ENCODE measurements at places on chromosomes 3 and 15.

- no peak for DNase-seq
Observed at GRCh38 chr15:85047271-85047948, 65.8 kb downstream of the PDE8A start.

- no peak for DNase-seq
Observed at GRCh38 chr15:69704700-69705099, 252.1 kb downstream of the RPLP1 start.

DNA sequence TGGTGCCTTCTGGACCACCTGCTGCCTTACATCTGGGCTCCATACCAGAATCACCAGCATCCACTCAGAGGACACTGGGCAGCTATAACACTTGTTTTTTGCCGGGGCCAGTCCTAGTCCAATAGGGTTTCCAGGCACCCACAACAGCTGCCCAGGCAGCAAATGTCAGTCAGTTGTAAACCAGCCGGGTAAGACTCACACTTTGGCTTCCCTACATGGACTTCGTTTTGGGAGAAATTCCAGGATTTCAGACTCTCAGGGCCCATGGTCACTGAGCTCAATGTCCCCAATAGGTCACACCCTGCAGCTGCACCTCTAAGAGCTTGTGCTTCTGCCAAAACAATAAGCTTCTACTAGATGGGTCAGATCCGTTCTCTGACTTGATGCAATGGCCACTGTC, 83.8 kb downstream of the FAM174B start:
- no peak for DNase-seq

DNA sequence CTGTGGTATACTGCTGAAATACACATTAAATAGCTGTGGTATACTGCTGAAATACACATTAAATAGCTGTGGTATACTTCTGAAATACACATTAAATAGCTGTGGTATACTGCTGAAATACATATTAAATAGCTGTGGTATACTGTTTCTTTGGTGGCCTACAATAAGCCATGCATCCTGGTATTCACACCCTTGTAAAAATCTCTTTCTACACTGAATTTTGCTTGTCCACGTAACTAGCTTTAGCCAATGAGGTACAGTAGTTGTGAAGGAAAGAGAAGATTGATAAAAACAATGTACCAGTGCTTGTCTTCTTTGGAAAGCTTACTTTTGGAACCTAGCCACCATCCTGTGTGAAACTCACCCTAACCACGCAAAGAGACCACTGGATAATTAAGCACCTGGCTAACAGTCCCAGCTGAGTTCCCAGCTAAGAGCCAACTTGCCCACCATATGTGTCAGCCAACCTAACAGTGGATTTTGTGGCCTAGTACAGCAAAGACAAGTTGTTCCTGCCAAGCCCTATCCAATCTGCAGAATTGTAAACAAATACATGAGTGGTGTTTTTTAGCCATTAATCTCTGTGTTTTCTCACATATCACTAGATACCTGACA, 103.4 kb upstream of the MELTF start:
- DNase-seq, result no peak

GRCh38 chr3:143896486-143896885, 48.2 kb upstream of the SLC9A9 start:
- no peak for DNase-seq

DNA sequence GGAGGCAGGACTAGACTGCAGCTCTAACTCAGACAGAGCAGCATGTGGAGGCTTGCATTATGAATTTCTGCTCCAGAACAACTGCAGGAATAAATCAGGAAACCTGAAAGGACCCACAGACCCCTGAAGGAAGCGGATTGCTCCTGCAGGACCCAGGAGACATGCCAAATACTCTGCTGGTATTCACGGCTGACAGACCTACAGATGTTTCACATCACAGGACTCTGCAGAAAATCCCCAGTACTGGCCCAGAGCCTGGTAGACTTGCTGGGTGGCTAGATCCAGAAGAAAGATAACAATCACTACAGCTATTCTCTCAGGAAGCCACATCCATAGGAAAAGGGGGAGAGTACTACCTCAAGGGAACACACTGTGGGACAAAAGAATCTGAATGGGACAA, 942.1 kb downstream of the AGBL1 start:
- no peak for DNase-seq

- DNase-seq, result no peak
Observed at GRCh38 chr3:134544316-134544715, 58.5 kb downstream of the CEP63 start.

GRCh38 chr3:195172039-195172684, 98.8 kb downstream of the XXYLT1 start:
- DNase-seq, result no peak

GRCh38 chr3:58307639-58308215, 1.4 kb downstream of the HTD2 start:
- no peak for DNase-seq

DNA sequence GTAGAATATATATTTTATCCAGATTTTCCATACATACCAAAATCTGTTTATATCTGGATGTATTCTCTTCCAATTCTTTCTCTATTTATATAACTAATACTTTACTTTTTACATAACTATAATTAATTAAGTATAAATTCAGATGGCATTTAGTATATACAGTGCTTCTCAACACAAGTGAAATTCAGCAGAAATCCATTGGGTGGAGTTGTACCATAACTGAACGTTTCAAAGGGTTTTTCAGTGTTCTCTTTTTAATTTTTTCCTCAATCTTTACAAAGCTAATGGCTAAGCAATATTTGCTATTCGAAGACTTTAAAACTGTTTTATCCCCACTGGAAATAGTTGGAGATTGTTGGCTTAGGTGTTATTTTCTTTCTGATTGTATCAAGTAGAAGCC, 13.9 kb upstream of the ZBBX start:
- DNase-seq, result no peak

DNA sequence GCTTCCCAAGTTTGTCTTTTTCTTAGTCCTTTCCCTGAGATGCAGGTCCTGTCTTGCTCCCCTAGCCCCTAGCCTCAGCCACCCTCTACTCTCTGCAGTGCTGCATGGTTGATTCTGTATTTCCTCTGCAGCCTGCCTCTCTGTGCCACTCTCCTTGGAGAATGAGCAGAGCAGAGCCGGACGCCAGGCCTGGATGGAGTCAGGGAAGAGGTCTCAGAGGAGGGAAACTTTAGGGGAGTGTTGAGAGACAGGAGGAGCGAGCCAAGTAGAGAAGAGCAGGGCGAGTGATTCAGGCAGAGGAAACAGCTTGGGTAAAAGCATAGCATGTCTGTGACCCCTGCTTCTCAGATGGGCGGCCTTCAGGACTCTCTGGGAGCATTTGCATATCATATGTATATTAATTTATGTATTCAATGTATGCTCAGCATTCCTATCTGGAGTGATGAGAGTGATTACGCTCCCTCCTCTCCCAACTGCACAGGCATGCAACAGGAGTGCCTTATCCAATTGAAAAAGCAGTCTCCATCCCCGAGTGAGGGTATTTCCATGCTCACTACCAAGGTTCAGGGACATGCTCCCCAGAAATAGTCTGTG, 166.7 kb downstream of the RORA start:
- DNase-seq, result no peak
